ENCODE measurements at places on chromosomes 12 and 14.

GRCh38 chr12:12510141-12510540 is 52.5 kb downstream of the DUSP16 start:
- peak; percentile 65 for DNase-seq

DNA sequence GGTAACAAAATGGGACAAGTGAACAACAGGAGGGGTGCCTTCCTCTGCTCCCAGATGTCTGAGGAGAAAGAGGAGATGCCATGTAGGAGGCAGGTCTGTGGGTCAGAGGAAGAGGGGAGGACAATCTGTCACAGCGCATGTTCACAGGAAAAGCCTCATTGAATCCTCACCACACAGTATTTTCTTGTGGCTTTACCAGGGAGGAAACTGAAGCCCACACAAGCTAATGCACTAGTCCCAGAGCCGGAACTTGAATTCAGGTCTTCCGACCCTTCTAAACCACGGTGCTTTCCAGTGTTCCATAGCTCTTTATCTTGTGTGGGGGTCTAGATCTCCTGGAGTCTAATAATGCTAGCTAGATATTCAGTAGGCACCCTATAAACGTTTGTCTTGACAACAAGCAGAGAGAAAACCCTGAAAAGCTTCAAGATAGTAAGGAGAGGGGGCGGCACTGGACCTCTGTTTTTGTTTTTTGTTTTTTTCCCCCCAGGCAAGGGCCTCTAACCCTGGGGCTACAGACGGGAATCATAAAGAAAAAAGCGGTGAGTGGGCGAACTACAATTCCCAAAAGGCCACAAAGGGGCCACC is 371 bp upstream of the SHMT2 start:
- DNase-seq, result no peak

DNA sequence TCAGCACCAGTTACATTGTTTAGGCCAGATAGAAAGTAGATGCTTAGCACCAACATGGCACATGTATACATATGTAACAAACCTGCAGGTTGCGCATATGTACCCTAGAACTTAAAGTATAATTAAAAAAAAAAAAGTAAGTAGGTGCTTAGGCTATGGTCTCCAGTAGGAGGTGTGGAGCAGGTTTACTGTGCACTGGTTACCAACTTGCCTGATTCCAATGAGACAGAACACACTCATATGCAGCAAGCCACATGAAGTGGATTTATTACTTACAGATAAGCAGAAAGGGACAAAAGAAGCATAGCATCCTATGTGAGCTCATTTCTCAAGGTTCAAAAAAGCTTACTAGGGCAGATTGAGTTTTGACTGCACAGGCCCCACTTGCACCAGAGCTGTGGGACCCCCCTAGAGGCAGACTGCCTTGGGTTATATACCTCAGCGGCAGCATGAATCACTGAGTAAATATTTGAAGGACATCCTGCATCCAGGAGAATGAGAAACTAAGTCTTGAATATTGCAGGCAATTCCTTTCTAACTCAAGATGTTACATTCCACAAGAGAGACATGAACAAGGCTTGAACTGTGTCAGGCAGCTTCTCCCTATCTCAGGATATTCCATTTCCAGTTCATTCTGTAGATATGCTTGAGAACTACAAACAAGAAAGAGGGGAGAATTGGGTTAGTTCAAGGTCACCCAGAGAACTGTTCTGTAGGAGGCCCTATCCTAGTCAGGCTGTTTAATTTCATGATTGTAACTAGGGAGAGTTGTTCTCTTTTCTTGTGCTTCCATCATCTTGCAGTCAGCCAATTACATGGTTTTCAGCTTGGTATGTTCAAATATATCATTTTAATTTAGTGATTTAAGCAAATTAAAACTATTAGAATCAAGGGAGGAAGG is 30.1 kb downstream of the LRFN5 start:
- DNase-seq, result peak; percentile 2

GRCh38 chr14:90281261-90281660 is 24.9 kb downstream of the PSMC1 start:
- DNase-seq, result peak; percentile 56

DNA sequence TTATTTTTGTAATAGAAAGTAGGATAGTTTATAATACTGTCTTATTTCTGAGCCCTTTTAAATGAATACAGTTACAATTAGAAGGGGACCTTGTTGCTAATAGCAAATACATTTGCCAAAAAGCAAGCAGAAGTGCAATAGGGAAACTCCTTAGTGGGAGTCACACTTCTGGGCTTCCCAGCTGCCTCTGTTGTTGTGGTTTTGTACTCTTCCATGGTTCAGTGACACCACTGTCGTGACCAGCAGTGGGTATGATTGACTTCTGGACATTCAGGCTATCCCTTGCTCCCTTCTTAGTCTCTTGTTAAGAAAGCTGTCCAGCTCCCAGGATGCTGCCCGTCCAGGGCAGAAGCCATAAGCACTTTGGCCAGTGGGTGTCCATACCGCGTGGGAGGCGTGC is 22.6 kb downstream of the TCTN1 start:
- DNase-seq, result no peak

DNA sequence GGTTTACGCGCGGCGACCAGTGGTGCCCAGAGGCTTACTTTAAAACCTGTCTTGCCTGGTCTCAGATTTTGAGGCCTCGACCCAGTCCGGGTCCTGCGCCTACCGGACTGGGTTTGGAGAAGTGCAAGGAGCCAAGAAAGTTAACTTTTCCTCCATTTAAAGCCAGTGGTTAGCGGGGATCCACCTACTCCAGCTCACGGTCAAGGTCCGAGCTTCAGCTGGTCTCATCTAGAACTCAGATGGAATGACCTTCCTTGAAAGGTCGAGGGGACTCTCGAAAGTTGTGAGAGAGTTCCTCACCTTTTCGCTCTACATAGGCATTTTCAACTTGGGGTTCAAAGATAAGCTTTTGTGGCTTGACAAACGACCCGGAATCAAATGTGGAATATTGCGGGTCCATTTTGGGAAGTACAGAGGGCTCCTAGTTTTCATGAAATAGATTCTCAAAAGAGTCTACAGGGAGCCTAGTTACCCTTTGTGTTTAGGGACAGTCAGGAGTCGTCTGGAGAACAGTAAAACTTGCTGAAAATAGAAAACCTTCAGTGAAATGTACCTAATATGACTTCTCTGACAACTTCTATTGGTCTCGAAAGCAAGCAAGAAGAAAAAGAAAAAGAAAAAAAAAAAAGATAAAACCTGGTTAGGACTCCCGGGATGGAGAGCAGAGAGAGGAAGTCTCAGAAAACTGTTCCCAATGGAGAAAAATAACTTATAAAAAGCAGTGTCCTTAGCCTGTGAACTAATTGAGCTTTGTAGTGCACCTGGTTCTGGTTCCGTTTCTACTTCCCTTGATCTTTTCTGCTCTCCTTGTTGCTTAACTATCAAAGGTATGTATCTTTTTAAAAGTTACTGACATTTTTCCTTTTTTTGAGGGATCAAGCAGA is 1.4 kb downstream of the KCNMB4 start:
- no peak for DNase-seq

DNA sequence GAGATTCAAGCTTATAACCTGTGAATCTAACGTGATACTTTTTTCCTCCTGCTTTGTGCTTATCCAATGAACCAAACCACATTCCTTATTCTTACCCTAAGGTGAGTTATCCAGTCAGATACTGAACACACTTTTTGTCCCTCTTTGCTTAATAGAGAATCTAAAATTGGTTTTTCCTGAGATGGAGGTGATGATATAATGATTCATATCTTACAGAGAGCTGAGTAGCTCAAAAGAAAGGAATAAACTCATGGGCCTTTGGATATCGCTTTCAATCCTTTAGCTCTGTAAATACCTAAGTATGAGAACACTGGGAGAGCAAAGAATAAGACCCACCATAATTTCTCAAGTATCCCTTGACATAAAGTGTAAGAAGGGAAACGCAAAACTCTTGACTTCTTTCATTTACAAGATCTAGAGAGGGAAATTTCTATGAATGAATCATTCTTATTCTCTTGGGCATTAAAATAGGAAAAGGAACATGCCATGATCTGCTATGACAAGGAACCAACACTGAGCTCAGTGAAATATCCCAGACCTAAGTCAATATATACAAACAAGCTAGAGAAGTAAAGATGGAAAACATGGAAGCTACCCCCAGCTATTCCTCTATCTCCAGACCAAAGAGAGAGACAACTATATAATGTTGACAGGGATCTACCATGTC is 81.8 kb upstream of the STAC3 start:
- peak; percentile 22 for DNase-seq

- no peak for DNase-seq
Measured at GRCh38 chr12:49108958-49109404, 1.7 kb downstream of the LMBR1L start.

Data from HS-5 (cell line).